Osteoblast (primary cell): ENCODE measurements at places on chromosomes 4 and X. TPM values are rescaled to one million over a fixed set of nuclear protein-coding genes. Genes with fewer than 3 reads are reported as not detected.
A peak's percentile ranks its signal among the peaks of the same experiment; 100 is the strongest.

Gene MXRA5
- total RNA-seq: 20.9 and 27.9 TPM in 2 replicates

GRCh38 chrX:19893727-19894126 is 6.3 kb upstream of the SH3KBP1 start:
- no peaks in the 10 kb centered on the region for H3K36me3 ChIP-seq
- no peak overlapping the region for H3K4me3 ChIP-seq
- no peak for DNase-seq
- peak overlapping the region; percentile 21 for H3K27ac ChIP-seq

DNA sequence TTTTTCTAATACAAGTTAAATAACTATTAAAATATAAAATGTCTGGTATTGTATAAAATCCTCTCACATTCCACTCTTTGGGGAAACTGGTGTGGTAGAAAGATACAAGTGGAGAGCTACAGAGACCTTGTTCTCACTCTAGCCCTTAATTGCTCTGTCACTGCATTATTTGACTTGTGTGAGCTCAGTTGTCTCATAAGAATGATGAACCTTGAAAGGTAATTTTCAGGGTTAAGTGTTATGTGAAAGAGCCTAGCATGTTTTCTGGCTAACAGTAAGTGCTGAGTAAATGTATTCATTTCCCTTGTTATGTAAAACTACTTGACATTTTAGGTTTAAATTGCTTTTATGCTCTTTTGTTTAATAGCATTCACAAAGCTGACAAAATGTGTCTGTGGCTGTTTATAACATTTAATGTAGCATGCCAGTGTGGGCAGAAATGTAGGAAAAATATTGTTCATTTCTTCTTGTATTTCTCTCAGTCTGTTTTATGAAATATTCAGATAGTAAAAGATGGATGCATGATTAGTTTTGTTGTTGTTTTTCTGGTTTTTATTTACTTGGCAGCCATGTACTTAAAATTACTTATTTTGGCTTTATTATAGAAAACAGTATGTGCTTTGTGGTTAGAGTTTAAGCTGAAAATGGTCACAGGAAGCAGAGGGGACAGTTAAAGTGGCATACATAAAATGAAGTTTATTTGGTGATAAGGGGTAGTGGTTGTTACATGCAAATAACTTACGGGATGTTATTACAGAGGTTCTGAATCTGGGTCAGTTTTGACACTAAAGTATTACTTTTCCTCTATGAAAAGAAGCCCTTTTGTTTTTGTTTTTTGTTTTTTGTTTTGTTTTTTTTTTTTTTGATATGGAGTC is 29.2 kb downstream of the SLAIN2 start:
- H3K27ac ChIP-seq: no peak overlapping the region
- DNase-seq: no peak
- H3K36me3 ChIP-seq: no peaks in the 10 kb centered on the region
- H3K4me1 ChIP-seq: peaks cover 3% of the 10 kb centered on the region

DNA sequence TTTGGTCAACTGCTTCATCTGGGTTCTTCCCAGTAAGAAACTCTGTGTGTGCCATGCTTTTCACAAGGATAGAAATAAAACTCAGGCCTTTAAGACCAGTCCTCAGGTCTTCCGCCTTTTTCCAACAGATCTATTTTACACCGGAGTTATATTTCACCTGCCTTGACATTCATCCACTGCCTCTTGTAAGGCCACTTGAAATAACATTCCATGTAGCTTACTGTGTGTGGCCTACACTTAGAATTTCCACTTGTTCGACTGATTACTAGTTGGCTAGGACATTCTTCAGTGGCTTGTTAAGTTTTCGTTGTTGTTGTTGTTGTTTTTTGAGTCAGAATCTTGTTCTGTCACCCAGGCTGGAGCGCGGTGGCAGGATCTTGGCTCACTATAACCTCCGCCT is 92.8 kb upstream of the UNC5C start:
- H3K4me3 ChIP-seq: no peak overlapping the region
- H3K27me3 ChIP-seq: no peaks in the 10 kb centered on the region
- no peak overlapping the region for H3K27ac ChIP-seq

DNA sequence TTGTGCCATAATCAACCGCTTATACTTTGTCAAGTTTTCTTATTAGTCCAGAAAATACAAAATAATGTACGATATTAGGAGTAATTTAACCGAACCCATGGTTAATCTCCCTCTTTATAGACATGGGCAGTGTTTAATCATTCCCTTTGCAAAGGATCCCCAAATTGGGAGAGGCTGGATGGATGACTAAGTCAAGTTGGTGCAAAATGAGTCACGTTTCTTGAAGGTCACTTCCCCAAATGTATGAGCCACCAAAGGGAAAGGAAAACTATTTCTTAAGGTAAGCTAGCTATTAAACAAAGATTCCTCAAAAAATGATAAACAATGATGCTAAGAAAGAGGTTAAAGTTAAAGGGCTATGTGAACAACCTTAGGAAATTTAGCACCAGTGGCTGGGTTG is 17.5 kb downstream of the MAML3 start:
- peaks cover 10% of the 10 kb centered on the region for H3K4me1 ChIP-seq
- peak; percentile 87 for DNase-seq
- H3K4me3 ChIP-seq: no peak overlapping the region
- H3K27ac ChIP-seq: no peak overlapping the region
- H3K36me3 ChIP-seq: no peaks in the 10 kb centered on the region

- no peaks in the 10 kb centered on the region for H3K36me3 ChIP-seq
- peaks cover 3% of the 10 kb centered on the region for H3K27me3 ChIP-seq
- peaks cover 27% of the 10 kb centered on the region for H3K4me1 ChIP-seq
These were observed 103.8 kb downstream of the EFNB1 start for GRCh38 chrX:68932611-68933010.

Gene COL4A5
- under 0.01 and 0.36 TPM in 2 replicates for total RNA-seq

DNA sequence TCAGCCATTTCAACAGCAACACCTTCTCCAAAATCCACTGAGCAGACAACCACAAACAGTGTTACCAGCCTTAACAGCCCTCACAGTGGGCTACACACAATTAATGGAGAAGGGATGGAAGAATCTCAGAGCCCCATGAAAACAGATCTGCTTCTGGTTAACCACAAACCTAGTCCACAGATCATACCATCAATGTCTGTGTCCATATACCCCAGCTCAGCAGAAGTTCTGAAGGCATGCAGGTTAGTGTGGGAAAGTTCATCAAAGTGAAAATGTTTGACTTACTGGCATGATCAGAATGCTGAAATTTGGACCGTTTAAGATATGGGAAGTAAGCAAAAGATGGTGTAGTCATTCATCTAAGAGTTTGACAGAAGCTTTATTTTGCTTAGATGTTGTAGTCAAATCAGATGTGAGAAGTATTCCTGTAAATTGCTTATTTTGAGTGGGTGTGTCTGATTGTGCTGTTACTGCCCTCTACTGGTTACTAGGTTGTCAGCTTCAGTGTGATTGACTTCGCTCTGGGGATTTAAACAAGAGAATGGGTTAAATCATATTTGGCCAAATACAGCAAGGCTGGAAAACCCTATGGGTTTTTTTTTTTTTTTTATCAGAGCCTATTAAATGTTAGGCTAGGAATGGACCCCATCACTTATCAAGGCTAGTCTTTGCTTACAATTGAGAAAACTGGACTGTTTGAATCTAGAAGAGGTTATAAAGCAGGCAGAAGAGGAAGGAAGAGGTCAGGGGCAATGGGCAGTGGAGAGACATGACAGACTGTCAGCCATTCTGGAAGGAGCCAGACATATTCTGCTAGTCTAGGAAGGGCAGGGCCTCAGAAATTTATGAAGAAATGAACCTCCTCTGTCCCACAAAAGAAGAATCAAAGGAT is 130.3 kb downstream of the DIPK2B start:
- H3K27me3 ChIP-seq: no peaks in the 10 kb centered on the region
- no peaks in the 10 kb centered on the region for H3K4me1 ChIP-seq
- no peak overlapping the region for H3K27ac ChIP-seq
- H3K4me3 ChIP-seq: no peak overlapping the region
- H3K36me3 ChIP-seq: peaks cover 14% of the 10 kb centered on the region

Gene CCDC160
- total RNA-seq: 0.36 and 0.59 TPM in 2 replicates

DNA sequence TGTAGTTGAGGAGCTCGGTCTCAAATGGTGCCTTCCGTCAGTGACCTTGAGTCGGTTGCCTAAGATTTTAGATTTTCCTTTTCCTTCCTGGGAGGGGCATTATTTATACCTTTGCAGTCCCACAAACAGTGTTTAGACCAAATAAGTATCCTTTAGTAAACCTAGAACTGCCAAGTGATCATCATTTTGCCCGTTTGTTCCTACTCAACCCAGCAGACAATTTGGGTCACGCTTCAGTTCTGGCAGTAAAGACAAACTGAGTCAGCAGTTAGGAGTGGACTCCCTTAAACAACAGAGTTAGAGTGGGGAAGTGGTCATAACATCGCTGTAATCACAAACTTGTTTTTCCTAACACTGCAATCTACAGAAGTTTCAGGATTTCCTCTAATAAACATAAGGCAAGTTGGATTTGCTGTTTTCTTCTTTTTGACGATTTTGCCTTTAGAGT is 777 bp upstream of the WDFY3 start:
- H3K27ac ChIP-seq: peak overlapping the region; percentile 67
- H3K27me3 ChIP-seq: no peaks in the 10 kb centered on the region
- DNase-seq: peak; percentile 76
- peaks cover 12% of the 10 kb centered on the region for H3K4me1 ChIP-seq

Gene ADH1C
- 0.59 and 0.72 TPM in 2 replicates for total RNA-seq

DNA sequence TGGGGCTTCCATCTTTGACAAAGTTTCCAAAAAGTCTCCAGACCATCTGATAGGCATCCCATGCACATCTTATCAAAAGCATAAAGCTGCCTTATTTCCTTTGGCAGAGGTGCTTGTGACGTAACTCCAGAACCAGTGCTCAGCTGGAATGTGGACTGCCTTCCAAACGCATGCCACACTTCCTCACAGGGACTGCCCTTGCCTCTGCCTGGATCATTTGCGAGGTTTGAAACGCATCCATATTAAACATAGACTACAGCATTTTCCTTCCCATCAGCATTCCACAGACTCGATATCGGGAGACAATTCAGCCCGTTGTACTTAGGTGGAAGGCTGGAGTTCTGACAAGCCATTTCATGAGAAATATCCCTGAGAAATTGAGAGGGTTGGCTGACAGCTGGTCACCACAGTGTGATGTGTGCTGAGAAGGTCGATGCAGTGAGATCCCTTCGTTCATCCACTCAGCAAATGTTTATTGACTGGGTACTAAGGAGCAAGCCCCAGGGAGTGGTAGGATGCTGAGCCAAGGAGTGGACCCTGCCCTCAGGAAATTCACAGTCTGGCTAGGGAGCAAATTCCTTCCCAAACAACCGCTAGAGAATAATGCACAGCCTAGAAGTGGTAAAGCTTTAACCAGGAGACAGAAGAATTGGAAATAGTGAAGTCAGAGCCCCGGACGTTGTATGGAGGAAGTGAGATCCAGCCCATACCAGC is 376.0 kb downstream of the BCOR start:
- peak overlapping the region; percentile 82 for H3K27ac ChIP-seq
- H3K4me3 ChIP-seq: peak overlapping the region; percentile 2
- no peaks in the 10 kb centered on the region for H3K36me3 ChIP-seq
- peaks cover 32% of the 10 kb centered on the region for H3K4me1 ChIP-seq
- peaks cover 24% of the 10 kb centered on the region for H3K27me3 ChIP-seq
- DNase-seq: peak; percentile 93

Gene DUX4
- total RNA-seq: not detected in 2 replicates

Gene TRIM60
- total RNA-seq: not detected in 2 replicates

DNA sequence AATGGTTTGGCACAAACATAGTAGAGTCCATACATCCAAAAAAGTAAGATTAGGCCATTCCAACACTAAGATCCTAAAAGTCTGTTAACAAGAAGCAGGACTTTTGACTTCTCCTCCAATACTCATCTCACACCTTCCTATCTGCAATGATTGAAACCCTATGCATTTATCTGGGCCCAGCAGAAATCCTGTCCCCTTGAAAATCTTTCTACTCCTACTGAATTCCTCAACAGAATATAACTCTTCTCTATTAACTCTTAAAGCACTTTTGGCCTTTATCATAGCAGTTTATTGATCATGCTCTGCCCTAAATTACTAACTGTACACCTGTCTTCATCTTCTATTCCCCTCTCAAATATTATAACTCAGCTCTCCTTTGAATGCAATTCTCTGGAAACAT is 4.6 kb downstream of the G3BP2 start:
- H3K4me1 ChIP-seq: peaks cover 16% of the 10 kb centered on the region
- no peak overlapping the region for H3K4me3 ChIP-seq
- DNase-seq: no peak

DNA sequence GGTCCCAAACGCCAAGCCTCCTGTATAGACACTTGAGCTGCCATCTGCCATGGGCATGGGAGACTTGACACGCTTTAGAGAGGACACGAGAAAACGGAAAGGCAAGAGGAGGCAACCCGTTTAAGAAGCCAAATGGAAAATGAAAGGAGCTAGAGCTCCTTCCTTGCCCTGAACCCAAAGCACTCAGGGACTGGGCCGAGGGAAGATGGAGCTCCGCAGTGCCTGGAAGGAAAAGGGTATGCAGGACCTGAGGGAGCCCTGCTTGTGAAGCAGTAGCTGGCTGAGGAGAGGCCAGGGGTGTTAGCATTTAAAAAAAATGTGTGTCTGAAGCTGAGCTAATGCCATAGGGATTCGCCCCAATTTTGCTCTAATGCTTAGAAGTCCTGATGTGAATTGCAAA is 15.1 kb downstream of the MCF2 start:
- peaks cover 5% of the 10 kb centered on the region for H3K27me3 ChIP-seq
- no peaks in the 10 kb centered on the region for H3K4me1 ChIP-seq
- H3K27ac ChIP-seq: no peak overlapping the region
- DNase-seq: peak; percentile 19

- H3K4me1 ChIP-seq: no peaks in the 10 kb centered on the region
- no peak overlapping the region for H3K4me3 ChIP-seq
- H3K27me3 ChIP-seq: no peaks in the 10 kb centered on the region
These were observed 2.1 kb downstream of the EBP start for GRCh38 chrX:48523682-48524081.

- H3K27ac ChIP-seq: no peak overlapping the region
- no peaks in the 10 kb centered on the region for H3K4me1 ChIP-seq
- H3K27me3 ChIP-seq: no peaks in the 10 kb centered on the region
These were observed 972.5 kb downstream of the CCSER1 start for GRCh38 chr4:91099666-91100065.

Gene NOCT
- 15.9 and 18.1 TPM in 2 replicates for total RNA-seq

Gene RAB41
- not detected in 2 replicates for total RNA-seq

Gene ZNF630
- 0.72 and 2.1 TPM in 2 replicates for total RNA-seq

DNA sequence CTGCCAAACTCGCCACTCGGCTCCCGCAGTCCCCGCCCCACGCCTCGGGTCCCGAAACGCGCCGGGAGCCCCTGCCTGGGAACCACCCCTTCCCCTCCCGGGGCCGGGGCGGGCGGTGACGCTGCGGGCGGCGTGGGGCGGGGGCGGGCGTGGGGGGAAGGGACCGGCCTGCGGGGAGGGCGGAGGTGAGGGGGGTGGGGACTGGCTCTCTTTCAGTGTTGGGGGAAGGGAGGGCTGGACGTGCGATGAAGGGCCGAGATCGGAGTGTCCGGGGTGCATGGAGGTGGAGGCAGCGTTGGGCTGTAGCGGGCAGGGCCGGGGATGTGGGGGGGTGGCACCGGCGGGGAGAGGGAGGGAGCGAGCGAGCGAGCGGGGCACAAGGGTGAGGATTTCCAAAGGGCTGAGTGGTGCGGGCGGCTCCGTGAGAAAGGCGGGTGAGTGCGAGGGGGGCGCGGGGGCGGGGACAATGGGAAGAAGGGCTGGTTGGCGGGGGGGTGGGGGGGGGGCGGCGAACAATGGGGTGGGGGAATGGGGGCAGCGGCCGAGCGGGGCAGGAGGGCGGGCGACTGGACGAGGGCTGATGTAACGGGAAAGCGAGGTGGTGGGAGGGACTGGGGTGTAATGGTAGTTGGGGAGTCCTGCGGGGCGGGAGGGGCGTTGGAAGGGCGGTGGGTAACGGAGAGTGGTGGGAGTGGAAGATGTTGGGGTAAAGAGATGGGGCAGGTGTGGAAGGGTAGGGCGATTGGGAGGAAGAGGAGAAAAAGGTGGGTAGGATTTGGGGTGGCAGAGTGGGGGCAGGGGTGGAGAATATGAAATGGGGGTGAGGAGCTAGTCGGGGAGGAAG is 578 bp downstream of the DCUN1D4 start:
- H3K27me3 ChIP-seq: no peaks in the 10 kb centered on the region
- no peaks in the 10 kb centered on the region for H3K36me3 ChIP-seq
- peak overlapping the region; percentile 96 for H3K4me3 ChIP-seq
